ENCODE measurements at places on chromosomes 1 and 21.

DNA sequence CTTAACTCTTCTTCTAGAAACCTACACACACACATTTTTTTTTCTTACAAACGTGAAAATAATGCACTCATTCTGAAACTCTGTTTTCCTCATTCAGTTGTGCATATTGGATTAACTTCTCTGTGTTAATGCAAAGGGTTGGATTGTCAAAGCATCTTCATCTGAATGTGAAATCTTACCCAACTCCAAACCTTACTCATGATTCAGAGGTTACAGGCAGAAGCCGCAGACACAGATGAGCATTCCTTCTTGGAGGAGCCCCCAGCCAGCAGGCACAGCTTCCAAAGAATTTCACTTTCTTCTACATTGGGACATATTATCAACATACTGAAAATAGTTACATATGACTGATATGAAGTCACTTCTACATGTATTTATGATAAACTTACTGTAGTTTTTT, 15.7 kb downstream of the PATJ start:
- no peak for DNase-seq

DNA sequence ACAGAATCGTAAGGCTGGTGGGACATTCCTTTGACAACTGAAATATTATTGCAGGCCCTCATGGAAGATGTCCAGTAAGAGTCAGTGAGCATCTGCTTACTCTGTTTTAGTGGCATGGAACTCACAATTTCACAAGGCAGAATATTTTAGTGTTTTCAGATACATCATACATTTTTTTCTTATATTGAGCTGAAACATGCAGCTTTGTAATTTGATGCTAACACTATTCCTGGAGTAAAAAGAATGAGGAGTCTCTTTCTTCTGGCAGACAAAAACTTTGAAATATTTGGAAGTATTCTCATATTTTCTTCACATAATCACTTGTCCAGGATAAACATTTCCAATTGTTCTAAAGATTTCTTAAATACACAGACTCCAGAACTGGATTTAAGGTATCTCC, 17.7 kb downstream of the CLDN17 start:
- DNase-seq: no peak

DNA sequence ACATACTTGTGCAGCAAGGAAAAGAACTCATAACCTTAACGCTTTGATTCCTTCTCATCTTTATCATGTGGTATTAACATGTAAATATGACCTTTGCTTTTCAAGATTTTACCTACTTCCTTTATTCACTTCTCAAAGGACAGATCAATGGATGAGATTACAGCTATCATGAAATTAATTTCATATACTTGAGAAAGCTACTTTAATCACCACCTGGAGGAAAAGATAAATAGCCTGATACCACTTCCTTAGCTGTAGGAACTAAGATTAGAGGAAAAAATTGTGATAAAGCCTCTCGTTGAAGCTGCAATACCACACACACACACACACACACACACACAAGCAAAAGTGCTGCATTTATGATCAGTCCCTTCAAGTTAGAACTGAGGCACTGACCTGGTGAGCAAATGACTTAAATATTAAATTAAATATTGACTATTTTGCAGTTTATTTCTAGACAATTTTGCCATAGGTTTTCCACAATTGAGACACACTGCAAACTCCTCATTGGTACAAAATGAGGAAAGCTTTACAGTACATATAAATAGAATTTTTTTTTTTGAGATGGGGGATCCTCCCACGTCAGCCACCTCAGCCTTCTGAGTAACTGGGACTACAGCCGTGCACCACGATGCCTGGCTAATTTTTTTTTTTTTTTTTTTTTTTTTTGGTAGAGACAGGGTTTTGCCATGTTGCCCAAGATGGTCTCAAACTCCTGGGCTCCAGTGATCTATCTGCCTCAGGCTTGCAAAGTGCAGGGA, 27.2 kb upstream of the DMRTB1 start:
- DNase-seq: no peak

- DNase-seq: no peak
These were observed 518.4 kb upstream of the CAMK1G start for GRCh38 chr1:209064850-209065706.

GRCh38 chr1:35714921-35715567, 3.6 kb downstream of the C1orf216 start:
- DNase-seq: no peak

DNA sequence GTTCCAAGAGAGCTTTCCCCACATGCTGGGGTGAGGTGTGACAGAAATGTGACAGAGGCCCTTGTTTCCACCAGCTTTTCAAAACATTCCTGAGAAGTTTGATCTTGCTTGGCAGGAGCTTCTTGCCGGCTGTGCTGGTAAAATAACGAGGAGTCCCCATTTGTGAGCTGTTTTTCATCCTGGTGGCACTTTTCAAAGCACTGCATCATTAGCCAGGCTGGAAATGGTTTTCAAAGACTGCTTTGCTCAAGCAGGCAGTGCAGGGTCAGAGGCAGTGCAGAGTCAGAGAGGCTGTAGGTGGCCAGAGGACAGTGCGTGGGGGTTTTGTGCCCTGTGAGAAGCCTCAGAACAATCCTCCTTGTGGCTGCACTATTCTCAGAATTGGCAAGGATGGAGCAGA, 75.8 kb upstream of the KCNA3 start:
- no peak for DNase-seq

DNA sequence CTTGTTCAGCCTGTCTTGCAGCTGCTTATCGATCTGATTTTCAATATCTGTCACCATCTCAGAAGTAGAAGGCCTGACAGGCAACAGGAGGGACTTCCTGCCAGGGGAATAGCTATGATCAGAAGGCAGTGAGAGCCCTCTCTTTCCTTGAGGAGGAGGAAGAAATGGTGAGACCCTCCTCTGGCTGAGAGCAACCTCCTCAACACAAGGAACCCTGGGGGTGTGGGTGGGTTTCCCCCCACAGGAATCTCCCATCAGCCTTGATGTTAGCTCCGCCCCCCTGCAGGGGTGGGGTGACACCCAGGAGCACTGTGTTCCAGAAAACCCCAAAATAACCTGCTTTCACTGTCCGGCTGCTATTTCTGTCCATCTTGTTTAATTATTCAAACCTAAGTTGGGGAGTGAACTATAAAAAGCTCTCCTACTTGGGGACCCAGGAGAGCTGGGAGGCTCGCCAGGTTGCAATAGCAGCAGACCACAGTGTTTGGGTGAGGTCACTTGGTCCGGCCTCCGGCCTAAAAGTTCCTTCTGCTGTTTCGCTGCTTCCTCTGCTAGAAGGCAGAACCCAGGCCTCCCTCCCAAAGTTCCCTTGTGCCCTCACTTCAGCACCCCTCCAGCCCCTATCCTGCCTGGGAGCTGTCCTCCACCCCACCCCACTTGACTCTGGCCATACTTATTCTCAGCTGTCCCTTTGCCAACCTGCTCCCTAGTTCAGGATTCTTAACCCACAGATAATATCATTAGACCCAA, 7.8 kb upstream of the MEF2D start:
- DNase-seq: no peak

DNA sequence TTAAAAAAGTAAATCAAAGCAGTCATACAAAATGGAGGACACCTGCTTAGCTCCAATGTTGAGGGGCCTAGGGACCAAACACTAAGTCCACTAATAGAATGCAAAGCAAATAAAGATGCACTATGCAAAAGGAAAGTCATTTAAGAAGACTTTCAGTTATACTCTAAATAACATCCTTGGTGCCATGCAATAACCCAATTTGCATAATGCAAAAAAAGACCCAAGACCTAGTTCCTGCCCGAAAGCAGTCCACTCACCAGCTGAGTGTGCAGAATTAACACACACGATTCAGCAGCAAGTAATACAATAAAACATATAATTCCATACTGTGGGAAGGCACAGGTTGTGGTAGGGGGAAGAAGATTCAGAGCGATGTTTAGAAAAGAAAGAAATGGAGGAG, 101.8 kb downstream of the TGFBR3 start:
- no peak for DNase-seq

DNA sequence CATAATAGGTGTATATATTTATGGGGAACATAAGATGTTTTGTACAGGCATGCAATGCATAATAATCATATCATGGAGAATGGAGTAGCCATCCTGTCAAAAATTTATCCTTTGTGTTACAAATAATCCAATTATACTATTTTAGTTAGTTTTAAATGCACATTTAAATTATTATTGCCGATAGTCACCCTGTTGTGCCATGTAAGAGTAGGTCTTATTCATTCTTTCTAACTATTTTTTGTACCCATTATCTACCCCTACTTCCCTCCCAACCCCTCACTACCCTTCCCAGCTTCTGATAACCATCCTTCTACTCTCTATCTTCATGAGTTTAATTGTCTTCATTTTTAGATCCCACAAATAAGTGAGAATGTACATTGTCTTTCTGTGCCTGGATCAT, 8.3 kb upstream of the VN1R5 start:
- DNase-seq: no peak

GRCh38 chr1:60245324-60245723, 171.8 kb upstream of the C1orf87 start:
- DNase-seq: no peak

DNA sequence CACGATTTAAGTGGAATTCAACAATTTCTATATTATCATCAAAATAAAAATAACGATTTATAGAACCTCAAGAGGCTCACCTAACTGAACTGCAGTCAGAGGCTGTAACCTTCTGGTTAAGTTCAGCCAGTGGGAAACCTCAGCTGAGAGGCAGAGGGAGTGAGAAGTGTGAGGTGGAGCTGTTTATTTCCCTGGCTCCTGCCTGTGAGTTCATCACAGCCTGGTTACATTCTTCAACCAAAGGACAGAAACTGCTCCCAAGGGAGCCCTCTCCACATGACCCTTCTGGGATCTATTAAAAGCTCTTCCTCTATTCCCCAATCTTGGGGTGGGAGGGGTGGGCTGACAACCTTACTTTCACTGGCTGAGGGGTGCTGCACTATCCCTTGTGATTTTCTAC, 22.2 kb downstream of the DYNLT5 start:
- DNase-seq: no peak

DNA sequence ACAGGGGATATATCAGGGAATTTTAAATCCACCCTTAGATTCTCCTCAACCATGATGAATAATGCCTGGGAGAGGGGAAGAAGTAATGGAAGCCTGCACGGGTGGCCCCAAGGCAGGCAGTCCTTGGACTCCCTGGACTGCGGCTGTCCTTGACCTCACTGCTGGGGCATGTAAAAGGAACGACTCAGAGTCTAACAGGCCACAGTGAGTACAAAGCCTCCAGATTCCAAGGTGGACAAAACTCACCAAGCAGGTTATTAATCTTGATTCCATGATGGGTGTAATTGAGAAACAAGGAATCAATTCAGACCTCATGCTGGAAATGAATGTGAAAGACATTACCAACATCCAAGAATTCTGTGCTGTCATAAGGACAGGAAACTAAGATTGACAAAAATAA, 13.0 kb upstream of the ARHGAP29 start:
- no peak for DNase-seq

- DNase-seq: peak; percentile 10
These were observed 3.9 kb upstream of the CD58 start for GRCh38 chr1:116574581-116575291.

DNA sequence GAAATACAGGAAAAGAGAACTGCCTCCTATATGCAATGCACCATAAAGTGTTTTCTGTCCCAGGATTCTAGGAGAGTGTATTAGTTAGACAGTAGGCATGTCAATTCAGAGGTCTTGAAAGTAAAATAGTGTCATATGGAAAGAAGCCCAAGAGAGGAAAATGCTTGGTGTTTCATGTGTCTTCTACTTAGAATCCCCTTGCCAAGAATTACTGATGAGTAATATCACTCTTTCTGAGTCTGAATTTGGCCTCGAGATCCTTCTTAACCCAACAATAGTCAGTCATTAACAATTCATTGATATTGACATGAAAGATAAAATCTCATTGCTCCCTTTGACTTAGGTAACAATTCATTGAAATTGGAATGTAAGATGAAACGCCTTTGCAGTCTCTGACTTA, 972.2 kb downstream of the TTLL7 start:
- DNase-seq: no peak

DNA sequence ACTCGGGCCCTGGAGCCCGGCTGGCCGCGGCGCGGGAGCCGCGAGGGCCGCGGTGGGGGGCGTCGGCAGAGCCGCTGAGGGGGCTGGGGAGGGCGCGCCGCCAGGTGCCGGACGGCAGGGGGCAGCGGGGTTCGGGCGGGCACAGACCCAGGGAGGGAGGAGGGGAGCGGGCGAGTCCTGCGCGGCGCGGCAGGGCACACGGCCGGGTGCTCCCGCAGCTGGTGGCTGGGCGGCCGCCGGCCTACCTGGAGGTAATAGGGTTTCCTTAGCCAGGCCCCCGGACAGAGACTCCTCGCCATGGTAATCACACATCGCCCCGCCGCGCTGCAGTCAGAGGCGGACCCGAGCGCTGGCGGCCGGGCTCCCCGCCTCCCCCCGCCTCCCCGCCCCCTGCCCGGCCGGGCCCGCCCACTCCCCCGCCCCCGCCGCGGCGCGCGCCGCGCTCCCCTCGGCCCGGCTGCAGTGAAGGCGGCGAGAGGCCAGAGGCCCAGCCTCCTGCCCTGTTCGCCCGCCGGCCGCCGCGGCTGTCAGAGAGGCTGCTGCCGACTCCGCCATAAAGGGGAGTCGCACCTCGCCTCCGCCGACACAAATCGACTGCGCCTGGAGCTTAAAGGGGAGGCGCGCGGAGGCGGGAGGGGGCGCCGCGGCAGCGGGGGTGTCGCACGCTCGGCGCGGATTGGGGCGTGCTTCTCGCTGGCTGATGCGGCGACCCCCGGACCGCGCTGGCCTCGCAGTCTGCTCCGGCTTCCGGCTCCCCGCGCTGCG, at the start of gene DIPK1A:
Gene DIPK1A, minus strand, starts transcription at position 332 of the 765 bp plus-strand sequence. Its CDS starts 33 bp downstream, at position 299.
- peak; percentile 66 for DNase-seq

DNA sequence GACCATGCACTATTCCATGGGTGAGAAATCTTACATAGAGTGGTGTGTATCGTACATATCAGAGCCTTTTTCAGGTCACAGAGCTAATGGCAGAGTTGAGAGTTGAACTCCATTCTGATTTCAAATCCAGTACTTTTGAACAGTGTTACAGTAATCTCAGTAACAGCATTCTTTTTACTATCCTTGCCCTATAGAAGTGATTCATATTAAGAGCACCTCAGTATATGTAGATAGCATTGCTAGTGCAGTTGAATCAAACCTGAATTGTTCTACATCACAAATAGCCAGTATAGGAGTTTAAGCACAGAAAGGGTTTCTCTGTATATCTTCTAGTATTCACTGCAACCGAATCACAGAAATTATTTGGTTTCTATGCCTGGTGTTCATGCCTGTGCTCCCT, 11.4 kb upstream of the GBP6 start:
- no peak for DNase-seq

DNA sequence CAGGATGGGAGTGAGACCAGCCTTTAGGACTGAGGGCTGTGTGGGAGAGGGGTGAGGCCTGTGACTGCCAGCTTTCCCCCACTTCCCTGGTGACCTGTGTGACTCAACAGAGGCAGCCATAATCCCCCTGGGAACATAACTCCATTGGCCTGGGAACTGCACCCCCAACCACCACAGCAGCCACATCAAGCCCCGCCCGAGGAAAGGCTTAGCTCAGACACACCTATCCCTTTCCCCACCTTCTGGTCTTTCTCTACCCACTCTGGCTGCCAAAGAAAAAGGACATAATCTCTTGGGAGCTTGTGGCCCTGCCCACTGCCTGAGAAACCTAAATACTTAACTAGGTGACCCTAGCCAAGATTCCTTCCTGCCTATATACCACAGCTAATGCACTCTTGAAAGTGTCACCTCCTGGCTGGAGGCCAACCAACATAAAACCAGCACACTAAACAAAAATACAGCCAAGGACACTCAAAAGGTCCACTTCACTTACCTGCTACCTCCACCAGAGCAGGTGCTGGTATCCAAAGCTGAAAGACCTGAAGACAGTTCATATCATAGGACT, 406.6 kb upstream of the CAMK1G start:
- no peak for DNase-seq
